ENCODE measurements at places on chromosomes 1 and 21. TPM values are rescaled to one million over a fixed set of nuclear protein-coding genes. Genes with fewer than 3 reads are reported as not detected.

CRP gene
- not detected for total RNA-seq

DNA sequence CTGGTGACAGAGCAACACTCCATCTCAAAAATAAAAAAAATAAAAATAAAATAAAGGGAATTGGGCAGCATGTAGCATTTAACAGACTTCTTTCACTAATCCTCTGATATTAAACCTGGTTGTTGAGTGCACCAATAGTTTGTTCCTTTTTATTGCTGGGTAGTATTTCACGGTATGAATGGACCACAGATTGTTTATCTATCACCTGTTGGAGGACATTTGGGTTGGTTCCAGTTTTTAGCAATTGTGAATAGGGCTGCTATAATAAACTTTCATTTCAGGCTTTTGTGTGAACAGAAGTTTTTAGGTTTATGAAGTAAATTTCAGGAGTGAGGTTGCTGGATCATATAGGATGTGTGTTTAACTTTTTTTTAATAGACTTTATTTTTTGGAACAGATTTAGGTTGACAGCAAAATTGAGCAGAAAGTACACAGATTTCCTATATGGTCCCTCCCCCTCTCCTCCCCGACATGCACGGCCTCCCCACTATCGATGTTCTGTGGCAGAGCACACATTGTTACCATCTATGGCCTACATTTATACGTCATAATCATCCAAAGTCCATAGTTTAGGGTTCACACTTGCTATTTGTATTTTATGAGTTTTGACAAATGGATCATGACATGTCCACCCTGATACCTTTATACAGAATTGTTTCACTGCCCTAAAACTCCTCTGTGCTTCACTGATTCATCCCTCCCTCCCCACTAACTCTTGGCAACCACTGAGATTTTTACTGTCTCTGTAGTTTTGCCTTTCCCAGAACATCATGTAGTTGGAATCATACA lies 66.1 kb upstream of the TMPRSS2 start:
- DNase-seq = no peak

DNA sequence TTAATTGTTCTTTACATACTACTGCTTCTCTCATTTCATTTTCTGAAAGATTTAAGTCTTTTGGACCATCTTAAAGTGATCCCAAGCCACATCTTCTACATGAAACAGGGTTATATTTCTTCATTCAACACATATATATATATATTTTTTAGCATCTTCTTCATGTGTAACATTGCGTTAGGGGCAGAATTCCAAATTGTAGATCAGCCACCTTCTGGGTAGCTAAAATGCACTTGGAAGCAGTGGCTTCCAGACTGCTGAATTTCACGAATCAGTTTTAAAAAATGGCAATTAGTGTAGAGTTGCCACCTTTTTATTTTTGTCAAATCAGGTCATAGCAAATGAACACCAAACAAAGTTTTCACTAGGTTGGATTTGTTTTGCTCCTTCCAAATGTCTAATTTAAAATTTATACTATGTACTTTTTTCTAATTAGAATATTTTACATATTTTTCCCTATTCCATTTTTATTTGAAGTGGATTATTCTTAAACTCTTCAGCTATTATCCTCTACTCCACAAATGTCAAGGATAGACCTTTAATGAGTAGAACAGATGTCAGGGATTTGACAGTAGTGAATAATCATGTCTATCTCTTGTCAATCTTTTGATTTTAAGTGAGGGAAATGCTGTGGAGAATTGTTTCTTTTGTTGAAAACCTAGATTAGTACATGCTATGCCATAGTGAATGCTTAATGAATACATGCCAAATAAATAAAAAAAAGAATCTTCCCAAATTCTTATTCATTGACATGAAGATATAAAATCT lies 55.8 kb downstream of the DNM3 start:
- no peak for DNase-seq

DNA sequence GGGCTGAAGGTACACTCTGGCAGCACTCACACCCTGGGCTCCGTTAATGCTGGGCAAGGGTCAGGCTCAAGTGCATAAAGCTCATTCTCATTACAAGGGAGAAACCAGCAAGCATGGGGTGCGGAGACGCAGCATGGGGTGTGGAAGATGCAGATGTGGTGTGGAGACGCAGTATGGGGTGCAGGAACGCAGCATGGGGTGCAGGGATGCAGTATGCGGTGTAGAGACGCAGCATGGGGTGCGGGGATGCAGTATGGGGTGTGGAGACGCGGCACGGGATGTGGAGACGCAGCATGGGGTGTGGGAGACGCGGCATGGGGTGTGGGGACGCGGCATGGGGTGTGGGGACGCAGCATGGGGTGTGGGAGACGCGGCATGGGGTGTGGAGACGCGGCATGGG lies 390.7 kb downstream of the NPHP4 start:
- DNase-seq = no peak

GSTM5 gene
- 11.7 TPM for total RNA-seq

DNA sequence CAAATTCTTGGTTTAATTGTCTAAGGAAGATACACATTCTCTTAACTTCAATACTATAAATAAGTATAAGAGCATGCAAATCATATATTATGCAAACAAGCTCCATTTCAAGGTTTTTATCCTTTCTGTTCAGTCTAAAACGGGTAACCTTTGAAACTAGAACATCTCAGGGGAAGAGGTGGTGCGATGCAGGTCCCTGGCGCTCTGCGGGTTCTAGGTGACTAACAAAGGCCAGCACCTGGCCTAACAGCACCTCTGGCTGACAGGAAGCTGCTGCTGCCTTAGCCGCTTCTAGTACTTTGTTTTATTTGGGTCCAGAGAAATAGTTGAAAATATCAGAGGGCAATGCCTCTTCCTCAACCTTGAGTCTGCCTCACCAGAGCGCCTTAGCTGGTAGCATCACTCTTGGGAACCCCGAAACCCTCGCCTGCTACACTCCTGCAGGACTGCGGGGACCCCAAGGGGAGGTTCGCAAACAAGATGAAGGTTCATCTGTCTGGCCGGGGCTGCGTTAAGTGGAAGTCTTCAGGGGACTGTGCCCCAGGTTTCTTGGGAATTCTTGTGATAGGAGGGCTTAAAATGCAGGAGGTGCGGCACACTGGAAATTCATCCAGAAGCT lies 45.5 kb downstream of the PRDM15 start:
- DNase-seq = no peak

DNA sequence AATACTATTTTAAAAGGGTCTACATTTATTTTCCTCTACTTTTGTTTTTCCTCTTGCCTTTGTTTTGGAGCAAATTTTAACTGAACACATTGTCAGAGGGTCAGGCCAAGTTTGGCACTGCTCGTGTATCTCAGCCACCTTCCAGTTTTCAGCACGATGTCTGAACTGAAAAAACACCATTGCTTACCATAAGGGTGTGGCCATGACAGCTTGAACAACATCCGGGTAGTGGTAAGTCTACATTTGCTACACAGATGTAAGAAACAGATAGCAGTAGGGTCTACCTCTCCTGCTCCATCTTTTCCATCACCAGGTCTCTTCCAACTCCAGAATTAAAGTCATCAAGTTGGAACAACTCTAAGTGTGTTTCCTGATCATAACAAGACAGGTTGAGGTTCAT lies 4.2 kb downstream of the HIVEP3 start:
- no peak for DNase-seq

DNA sequence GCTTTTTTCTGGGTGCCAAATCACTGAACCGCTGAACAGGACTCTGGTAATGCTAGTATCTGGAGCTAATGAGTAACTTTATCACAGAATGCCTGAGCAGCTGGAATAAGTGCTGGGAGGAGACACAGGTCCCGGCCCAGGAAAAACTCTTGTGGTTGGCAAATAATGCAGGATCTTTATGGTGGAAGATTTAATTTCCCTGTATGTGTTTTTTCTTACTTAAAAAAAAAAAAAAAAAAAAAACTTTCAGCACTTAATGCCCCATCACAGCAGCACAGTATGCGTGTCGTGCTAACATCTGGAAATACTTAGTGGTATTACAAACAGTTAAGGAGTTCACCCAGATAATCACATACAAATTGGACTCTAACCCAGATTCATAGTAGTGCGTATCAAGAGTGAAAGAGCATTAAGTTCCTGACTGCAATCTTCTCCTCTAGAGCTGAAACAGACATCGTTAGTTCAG lies 220.7 kb downstream of the TOMM20 start:
- no peak for DNase-seq

PTPRF gene
- total RNA-seq = 176 TPM

HCRTR1 gene
- not detected for total RNA-seq

- no peak for DNase-seq
These were observed 893.5 kb downstream of the LTN1 start for GRCh38 chr21:28099001-28099705.

- no peak for DNase-seq
These were observed 106.2 kb upstream of the CYYR1 start for GRCh38 chr21:26679284-26679683.

GRCh38 chr1:34380526-34381124 lies 203.9 kb downstream of the C1orf94 start:
- no peak for DNase-seq

Data from lower lobe of right lung (tissue), 2 donors.